ENCODE measurements at places on chromosomes 2 and 18.

GRCh38 chr2:66854298-66854697, 419.4 kb downstream of the MEIS1 start:
- DNase-seq, result no peak

DNA sequence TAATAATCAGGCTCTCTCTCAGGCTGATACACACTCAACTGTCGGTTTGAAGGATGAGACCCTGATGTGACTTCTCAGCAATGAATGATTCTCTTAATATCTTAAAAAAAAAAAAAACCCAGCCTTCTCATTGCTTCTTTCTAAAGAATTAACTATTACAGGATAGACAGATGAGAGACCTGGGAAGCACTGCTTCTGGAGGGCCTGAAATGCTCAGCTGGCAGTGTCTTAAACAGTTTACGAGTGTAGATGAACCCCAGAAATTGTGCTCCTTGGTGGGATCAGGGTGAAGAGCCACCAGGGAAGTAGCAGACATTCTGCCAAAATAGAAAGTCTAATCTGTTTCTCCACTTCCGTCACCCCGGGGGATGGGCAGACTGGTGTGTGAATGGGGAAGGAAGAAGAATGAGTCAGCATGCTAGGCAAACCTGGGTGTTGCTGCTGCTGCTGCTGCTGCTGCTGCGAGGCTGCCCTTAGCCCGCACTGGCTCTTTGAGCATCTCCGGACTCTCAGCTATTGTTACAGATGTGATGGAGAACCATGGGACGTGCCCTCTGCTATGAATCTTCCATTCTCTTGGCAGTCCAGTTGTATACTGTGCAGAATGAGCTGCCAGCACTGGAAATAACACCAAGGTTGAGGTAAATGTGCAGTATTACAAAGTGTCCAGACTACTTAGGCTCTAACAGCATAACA, 158.4 kb downstream of the SETBP1 start:
- no peak for DNase-seq

DNA sequence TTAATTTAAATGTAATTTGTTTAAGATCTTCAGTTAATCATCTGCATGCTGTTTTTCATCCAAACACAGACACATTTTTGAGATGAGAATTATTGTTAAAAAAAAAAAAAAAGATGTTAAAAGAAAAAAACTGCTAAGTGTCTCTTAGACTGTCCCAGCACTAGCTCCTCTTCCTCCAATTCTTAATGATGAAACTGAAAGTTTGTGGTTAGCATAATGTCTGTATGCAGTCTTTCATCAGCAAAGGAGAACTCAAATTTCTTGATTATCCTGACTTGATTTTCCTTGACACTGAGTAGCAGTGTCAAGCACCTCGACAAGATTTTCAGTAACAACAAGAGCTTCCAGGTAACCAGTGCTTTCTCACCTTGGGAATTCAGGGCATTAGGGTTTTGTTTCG, 274.4 kb downstream of the LRRTM1 start:
- no peak for DNase-seq

- DNase-seq, result no peak
Observed at GRCh38 chr18:9629709-9630108, 15.3 kb upstream of the PPP4R1 start.

DNA sequence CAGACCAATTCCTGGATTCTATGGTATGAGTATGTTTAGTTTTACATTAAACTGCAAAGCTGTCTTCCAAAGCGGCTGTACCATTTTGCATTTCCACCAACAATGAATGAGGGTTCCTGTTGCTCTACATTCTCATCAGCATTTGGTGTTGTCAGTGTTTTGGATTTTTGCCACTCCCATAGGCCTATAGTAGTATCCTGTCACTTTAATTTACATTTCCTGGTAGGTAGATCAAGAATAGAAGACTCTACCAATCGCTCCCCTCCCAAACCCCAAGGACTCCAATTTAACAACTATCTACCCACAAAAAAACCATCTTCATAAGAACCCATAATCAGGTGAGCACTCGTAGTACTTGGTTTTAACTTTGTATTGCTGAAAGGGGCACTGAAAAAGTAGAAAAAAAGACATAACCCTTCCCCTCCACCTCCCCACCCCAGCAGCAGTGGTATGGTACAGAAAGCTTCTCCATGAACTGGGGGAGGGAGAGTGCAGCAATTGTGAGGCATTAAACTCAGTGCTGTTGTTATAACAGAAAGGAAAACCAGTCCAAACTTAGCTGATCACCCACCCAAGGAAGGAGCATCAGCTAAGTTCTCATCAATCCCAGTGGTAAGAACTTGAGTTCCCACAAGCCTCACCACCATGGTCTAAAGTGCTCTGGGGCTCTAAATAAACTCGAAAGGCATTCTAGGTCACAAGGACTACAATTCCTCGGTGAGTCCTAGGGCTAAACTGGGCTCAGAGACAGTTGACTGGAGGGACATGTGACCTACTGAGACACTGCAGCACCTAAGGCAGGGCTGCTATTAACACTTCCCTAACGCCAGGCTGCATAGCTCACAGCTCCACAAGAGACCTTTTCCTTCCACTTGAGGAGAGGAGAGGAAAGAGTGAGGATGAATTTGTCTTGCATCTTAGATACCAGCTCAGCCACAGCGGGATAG, 35.5 kb upstream of the CYTIP start:
- DNase-seq, result no peak

- no peak for DNase-seq
Observed at GRCh38 chr2:196994764-196995163, 68.3 kb upstream of the PGAP1 start.

DNA sequence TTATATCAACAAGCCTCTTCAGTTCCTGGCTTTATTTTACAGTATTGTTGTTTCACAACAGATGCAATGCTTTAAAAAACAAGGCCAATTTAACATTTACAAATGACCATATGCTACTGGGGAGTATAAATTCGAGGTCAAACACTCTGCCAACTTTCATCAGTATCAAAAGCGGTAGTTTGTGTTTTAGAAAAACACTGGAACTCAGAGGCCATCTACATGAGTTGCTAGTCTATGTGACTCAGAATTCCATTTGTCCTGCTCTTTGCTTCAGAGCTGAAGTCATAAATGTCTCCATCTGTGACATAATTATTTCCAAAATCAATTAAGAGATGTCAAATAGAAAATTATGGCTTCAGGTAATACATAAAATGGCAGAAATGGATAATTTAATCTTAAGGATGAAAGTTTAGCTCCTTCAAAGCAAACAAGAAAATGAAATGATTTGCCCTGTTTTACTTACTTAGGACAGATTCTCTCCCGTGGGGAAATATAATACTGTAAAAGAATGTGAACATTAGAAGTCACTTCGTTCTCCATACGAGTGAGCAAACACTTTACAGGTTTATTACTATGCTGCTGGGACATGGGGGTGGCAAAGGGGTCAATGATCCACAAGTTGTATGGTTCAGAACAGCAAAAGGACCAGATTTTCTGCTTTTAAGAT, 3.7 kb downstream of the MEX3C start:
- no peak for DNase-seq

DNA sequence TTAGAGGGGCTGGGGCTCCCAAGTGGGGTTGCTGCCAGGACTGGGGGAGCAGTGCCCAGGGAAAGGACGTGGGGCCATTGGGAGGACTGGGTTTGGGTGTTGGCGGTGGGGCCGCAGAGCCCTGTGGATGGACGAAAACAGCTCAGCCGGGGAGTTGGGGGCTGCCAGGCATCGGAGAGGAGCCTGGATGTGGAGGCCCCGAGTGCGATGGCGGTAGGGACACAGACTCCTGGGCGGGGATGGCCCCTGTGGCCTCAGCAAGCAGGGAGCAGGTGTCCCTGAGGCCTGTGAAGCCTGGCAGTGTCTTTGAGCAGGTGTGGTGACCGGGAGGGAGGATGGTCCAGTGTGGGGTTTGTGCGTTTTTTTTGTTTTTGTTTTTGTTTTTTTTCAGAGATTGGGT, 13.3 kb downstream of the CTDP1 start:
- no peak for DNase-seq

GRCh38 chr18:2655954-2656236, 369 bp downstream of the SMCHD1 start:
- no peak for DNase-seq

- DNase-seq, result no peak
Observed at GRCh38 chr18:61954096-61954746, 61.4 kb upstream of the RNF152 start.

DNA sequence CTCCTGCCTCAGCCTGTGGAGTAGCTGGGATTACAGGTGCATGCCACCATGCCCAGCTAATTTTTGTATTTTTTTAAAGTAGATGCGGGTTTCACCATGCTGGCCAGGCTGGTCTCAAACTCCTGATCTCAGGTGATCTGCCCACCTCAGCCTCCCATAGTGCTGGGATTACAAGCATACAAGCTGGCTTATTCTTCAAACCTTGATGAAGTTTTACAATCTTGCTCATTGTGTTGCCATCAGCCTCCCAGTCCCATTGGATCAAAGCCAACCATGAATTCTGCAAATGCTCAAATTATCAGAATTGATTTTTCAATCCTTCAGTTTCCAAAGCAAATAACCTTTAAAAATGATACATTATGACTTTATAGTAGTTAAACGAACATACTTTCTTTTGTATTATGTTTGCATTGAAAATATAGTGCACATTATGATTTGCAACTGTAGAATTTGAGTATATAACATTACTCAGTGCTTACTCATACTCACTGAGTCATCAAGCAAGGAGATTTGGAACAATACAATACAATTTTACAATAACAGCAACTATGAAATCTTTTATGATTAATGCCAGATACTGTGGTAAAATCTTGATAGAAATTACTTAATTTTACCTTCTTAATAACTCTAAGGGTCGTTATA, 1491.9 kb upstream of the CELF4 start:
- no peak for DNase-seq

- DNase-seq, result no peak
Observed at GRCh38 chr2:46690825-46691224, 211.5 kb downstream of the TMEM247 start.

- no peak for DNase-seq
Observed at GRCh38 chr18:12030670-12031069, 49.4 kb downstream of the IMPA2 start.

DNA sequence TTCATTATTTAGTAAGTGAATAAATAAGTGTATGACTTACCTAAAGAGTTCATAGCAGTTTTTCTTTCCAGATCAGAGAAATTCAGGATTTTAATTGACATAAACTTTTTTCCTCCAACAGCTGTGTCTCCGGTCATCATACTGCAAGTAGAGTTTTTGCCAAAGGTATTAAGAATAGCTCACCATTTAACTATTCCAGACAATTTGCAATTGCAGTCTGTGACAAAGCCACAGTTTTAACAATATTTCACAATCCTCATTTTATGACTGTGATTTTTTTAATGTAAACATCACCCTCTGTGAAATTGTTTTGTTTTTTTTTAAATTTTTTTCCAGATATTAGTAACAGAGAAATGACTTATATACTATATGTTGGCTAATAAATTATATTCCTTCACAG, 199.1 kb downstream of the TRIB2 start:
- no peak for DNase-seq

- no peak for DNase-seq
Observed at GRCh38 chr2:205858881-205859441, 176.7 kb downstream of the NRP2 start.

DNA sequence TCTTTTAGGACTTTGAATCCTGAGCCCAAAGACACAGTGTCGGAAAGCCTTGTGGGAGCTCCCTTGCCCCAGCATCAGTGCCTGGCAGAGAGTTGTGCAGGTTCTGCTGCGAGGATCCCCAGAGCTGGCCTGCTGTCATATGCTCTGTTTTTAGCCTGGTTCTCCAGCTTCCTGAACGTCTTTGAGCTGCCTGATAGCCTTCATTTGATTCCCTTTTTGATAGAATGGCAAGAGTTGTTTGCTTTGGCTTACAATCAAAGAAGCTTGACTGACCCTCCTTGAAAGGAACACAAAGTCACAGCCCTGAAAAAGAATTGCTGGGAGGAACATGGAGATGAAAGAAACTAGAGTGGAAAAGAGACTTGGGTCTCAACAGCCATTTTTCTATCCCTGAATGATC, 95.4 kb downstream of the C1QL2 start:
- no peak for DNase-seq

GRCh38 chr18:59573962-59574361, 123.3 kb downstream of the CCBE1 start:
- DNase-seq, result no peak

- no peak for DNase-seq
Observed at GRCh38 chr2:222931659-222932058, 70.8 kb downstream of the ACSL3 start.

DNA sequence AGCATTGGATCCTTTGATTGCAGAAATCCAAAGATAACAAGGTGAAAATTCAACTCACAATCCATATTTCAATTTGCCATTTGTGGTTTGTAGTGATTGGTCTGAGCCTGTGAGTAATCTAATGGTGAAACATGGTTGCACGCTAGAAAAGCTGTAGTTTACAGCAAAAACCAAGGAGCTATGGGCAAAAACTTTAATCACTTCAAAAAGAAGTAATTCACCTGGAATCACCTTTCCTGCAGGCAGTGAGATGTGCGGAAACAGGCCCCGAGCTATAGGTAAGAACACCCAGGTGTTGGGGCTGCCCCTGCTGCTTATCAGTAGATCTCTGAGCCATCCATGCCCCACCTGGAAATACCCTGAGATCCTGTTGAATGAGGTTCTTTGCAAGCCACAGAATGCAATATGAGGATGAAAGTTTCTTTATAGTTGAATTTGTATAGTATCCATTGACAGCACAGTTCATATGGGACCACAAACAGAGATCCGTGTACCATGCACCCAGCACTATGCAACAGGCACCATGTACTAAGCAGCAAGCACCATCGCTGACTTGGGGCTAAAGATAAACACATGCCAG, 208.2 kb downstream of the SPP2 start:
- no peak for DNase-seq

DNA sequence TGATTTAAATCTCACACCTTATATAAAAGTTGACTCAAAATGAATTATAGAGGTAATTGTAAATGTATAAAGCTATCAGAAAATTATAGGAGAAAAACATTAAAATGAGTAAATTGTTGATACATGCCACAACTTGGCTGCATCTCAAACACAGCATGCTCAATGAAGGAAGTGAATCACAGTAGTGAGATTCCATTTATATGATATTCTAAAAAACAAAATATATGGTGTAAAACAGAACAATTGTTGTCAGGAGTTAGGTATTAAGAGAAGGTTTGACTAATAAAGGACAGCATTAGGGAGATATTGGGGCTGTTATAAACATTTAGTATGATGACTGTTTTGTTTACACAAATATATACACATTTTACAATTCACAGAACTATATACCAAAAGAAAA, 356.6 kb upstream of the CELF4 start:
- no peak for DNase-seq

DNA sequence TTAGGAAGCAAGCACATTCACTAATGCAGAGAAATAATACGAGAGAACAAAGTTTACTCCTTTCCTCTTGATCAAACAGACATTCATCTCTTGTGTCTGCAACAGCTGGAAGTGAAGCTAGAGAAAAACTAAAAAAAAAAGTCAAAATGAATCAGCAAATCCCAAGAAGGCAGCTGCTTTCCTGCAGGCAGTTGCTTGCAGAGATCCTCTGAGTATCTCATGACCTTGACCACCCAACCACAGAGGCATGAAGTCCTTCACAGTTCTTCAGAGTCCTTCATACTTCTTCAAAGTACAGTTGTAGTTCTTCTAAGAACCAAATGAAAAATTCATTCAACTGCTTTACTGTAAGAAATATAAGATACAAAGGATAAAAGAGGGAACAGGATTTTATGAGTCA, 97.2 kb upstream of the ACVR1C start:
- DNase-seq, result no peak
